ENCODE measurements at places on chromosomes 7 and 10. TPM values are rescaled to one million over a fixed set of nuclear protein-coding genes. Genes with fewer than 3 reads are reported as not detected.

Gene PMS2
- 17.7 TPM for total RNA-seq

Gene TLL2
- total RNA-seq = 6.5 TPM

Gene NANOS1
- total RNA-seq = 4.6 TPM

Gene ARMS2
- not detected for total RNA-seq

Gene JAKMIP3
- 1.0 TPM for total RNA-seq

Gene OR2A42
- total RNA-seq = not detected

Gene ZNF487
- total RNA-seq = 9.5 TPM

Gene PILRB
- total RNA-seq = 14.8 TPM

Gene FANK1
- total RNA-seq = 3.2 TPM

Gene PPP1R3C
- total RNA-seq = 540 TPM

Gene SLC18A3
- 0.31 TPM for total RNA-seq

Gene FAM13C
- total RNA-seq = 74.0 TPM

Gene GARIN1A
- total RNA-seq = 0.10 TPM

Gene AZGP1
- total RNA-seq = 51.0 TPM

Gene MMD2
- total RNA-seq = not detected

Gene TMEM273
- total RNA-seq = 8.7 TPM

Gene EFCAB10
- total RNA-seq = not detected

Gene CCL26
- total RNA-seq = not detected

Gene VAX1
- total RNA-seq = not detected

Gene GDF10
- 32.6 TPM for total RNA-seq

Gene MSMB
- total RNA-seq = not detected

Gene DYNC1I1
- total RNA-seq = 2.6 TPM

Gene ASB10
- total RNA-seq = 4.9 TPM

Gene EIF3A
- total RNA-seq = 123 TPM

Gene BMPER
- 30.2 TPM for total RNA-seq

Gene CPA2
- total RNA-seq = not detected

Gene TAS2R41
- total RNA-seq = 0.31 TPM

Gene HHEX
- 4.6 TPM for total RNA-seq

Gene DIP2C
- 39.0 TPM for total RNA-seq

Gene NUP205
- total RNA-seq = 34.8 TPM

Gene HABP2
- total RNA-seq = not detected

Gene SPDYE2
- not detected for total RNA-seq

Gene PTPN20
- 3.0 TPM for total RNA-seq

Gene PON1
- total RNA-seq = not detected

Gene ADAM22
- 16.7 TPM for total RNA-seq

Gene CALY
- not detected for total RNA-seq

Gene FKBP6
- not detected for total RNA-seq

Gene PUS7
- total RNA-seq = 9.8 TPM

Gene MSS51
- total RNA-seq = 9.5 TPM

Gene ARHGEF35
- total RNA-seq = 4.2 TPM

Gene PAX2
- not detected for total RNA-seq

Gene GHRHR
- not detected for total RNA-seq

Gene CAMK2B
- 26.7 TPM for total RNA-seq

Gene ITPRID1
- 0.92 TPM for total RNA-seq

Gene PDK4
- 48.6 TPM for total RNA-seq
